ENCODE measurements at places on chromosomes 12 and 14.

- DNase-seq, result no peak
Measured at GRCh38 chr12:62581288-62582064, 114.8 kb downstream of the MON2 start.

- DNase-seq, result no peak
Measured at GRCh38 chr14:87014856-87015255, 978.1 kb downstream of the GALC start.

- no peak for DNase-seq
Measured at GRCh38 chr14:98010784-98011183, 1213.6 kb downstream of the VRK1 start.

GRCh38 chr12:108857158-108857407, 300 bp downstream of the SSH1 start:
- no peak for DNase-seq

DNA sequence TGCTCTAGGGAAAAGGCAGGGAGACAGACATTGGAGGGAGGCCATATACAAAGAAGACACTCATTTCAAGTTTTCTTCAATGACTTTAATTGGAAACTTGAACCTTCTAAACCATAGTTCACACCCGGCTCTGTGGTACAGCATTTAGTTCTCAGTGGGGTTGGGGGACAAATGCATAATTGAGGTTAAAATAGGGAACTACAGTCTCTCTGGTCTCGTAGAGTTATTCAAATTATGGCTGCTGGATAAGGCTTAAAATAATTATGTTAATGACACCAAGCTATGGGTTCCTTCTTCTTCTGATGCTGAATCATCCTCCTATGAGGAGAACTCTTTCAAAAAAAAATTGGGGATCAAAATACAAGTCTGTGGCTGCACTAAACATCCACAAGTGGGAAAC, 3.8 kb upstream of the RPAP3 start:
- no peak for DNase-seq

DNA sequence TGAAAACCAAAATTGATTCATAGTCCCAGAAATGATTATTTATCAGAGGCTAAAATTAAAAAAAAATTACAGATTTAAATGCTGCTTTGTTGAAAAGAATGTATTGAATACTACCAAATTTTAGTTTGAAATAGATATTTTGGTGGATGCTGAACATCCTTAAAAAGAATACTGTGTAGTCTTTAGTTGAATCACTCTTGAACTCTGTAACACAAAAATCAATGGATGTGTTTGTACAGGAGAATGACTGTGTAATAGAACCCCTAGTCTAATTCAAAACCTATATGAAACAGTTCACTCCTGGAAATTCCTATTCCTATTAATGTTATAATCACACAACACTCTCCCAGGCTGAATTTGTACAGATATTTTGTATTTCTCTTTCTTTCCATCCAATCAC, 1.5 kb upstream of the TSPAN8 start:
- DNase-seq, result no peak

DNA sequence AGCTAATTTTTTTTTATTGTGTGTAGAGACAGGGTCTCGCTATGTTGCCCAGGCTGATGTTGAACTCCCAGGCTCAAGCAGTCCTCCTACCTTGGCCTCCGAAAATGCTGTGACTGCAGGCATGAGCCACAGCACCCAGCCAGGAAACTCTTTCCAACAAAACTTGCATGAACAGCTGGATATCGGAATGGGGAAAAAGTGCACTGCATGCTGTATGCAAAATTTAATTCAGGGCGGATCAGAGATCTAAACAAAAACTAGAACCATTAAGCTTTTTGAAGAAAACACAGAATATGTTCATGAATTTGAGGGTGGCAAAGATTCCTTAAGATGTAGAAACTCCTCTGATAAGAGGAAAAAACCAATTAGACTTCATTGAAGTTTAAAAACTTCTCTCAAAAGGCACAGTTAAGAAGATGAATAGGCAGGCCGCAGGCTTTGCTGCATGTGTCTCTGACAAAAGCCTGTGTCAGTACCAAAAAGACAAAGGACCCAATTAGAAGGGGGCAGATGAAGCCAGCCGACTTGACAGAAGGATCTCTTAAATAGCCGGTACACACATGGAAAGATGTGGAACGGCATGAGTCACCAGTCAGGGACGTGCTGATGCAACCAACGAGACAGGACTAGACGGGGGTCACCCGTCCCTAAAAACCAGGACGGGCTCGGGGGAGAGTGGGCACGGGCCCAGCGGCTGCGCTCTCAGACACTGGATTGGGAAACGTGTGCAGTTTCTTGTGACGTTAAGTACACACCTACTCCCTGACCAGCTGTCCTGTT, 34.8 kb upstream of the MMP17 start:
- DNase-seq, result no peak

DNA sequence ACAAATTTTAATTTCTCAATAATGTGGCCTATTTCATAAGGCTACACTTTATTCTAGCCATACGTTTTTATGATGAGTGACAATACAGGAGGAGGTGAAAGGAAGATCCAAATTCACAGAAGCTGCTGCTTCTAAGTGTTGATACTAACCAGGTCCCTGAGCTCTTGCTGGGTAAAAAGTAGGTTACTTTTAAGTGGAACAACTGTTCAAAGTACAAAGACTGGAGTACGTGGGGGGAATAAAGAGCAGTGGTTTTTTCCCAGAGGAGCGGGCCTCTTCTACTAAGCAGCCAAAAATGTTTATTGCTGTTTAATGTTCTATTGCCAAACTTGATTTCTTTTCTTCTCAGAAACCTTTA, 301.8 kb downstream of the AEBP2 start:
- no peak for DNase-seq

GRCh38 chr12:121797937-121798786, 4.7 kb upstream of the RHOF start:
- DNase-seq, result no peak

Measured in memory B cell (primary cell).